GM23248 (cell line): ENCODE measurements at places on chromosomes 7 and 10. TPM values are rescaled to one million over a fixed set of nuclear protein-coding genes. Genes with fewer than 3 reads are reported as not detected.

Gene NEUROG3
- not detected in 2 replicates for total RNA-seq

DNA sequence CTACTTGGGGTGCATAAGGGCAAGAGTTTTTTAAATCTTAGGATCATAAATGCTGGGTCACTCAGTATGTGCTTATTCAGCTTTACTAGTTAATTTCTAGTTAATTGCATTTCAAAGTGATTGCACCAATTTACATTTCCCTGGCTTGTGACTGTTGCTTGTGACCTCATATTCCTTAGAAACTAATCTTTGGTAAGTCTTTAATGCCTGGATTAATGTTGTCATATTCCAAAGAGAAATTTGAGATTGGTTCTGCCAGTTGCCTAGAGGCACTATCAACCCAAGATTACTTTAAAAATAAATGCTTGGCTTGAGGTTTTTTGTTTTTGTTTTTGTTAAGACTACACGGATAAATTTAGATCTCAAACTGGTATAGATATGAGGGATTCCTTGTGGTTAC lies 103.1 kb downstream of the ANK3 start:
- no peak for DNase-seq

DNA sequence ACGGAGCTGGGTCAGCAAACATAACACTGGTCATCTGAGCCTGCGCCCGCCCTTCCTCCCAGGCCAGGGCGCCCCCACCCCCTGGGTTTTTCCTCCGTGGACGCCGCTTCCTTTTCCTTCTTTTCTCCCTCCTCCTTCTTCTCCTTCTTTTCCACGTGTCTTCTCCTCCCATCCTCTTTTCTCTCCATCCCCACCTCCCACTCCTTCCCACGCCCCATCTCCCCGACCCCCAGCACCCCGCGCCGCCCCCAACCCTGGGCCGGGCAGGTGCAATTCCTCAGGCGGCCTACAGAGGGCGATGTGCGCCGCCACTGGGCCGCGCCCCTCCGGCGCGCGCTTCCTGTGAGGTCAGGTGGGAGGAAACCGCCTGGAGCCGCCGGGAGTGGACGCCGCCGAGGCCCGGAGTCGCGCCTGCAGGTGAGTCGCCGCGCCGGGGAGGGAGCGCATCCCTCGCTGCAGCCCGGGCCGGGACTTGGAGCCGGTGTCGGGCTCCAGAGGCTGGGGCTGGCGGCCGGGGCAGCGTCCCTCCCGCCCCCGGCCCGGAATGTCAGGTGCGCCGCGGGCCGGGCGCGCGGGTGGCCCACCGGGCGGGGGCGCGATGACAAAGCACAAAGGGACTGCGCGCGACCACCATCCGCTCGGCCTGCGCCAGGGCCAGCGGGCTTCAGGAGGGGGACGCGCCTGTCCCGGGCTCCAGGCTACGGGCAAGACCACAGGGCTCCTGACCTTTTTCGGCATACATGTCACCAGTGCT lies at the start of gene FAM241B:
TSS of gene FAM241B (plus strand) at position 351 of the 754 bp plus-strand sequence. CDS start 1,497 bp downstream, outside the sequence.
- peak; percentile 66 for DNase-seq

- peak; percentile 71 for DNase-seq
Measured at GRCh38 chr7:47693216-47693615, 111.3 kb upstream of the TNS3 start.

DNA sequence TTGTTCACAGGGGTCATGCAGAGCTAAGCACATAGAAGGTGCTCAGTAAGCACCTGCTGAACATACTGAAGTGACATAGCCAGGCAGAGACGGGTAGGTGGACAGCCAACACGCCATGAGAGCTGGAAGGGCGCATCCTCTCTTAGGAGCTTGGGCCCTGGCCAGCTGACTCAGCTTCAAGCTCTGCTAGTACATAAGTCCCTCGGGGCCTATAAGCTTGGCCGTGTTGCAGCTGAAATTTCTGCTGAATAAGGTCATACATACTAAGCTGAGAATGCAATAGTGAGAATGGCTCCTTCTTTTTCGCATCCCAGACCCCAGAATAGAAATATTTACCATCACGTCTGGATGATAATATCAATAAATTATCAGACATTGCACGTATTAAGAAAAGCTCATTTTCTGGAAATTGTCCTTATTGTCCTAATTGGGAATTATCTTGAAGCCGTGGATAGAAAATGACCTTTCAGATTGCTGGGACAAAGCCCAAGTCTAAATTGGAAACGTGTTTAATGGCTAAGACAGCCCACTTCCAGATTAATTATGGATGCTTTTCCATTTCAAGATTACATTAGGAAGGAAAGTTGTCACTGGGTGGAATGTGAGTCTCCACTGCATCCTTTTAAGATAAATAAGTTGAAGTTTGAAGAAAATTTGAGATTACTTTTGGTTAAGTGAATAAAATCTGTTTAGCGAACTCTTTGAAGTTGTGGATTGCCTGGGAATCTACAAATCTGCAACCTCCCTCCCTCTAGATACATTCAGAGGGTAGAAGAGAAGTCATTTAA lies 287.1 kb upstream of the C7orf33 start:
- peak; percentile 82 for DNase-seq

- DNase-seq: peak; percentile 6
Measured at GRCh38 chr10:86261941-86262687, 104.5 kb downstream of the GRID1 start.

DNA sequence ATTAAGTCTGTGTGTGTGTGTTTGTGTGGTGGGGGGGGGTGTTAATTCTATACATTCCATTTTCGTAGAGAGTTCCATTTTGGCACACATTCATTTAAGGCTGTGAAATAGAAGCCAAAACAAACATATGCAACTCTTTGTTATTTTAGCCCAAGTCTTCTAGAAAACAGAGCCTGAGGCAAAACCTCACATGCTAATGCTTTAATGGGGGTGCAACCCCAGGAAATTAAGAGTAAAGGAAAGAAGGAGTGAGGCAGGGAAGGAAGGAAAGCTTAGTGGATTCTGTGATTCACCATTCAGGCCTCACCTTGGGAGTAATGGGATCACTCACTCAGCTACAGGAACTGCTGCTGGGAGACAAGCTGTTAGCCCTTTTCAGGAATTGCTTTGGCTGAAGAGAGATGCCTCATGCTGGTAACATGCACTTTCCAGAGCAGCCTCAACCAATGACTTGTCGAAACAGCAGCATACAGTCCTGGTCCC lies 73.0 kb upstream of the CTTNBP2 start:
- no peak for DNase-seq
